ENCODE measurements at places on chromosomes 11 and 22. TPM values are rescaled to one million over a fixed set of nuclear protein-coding genes. Genes with fewer than 3 reads are reported as not detected.

The FADS2 gene
- 254 TPM for total RNA-seq

The KRTAP5-10 gene
- not detected for total RNA-seq

The C11orf16 gene
- total RNA-seq = not detected

The ROM1 gene
- total RNA-seq = 8.1 TPM

The C11orf86 gene
- not detected for total RNA-seq

The MUC15 gene
- 6.0 TPM for total RNA-seq

The OR8G5 gene
- total RNA-seq = not detected

The LIF gene
- 7.5 TPM for total RNA-seq

The ADAMTS8 gene
- not detected for total RNA-seq

The WNT7B gene
- 14.2 TPM for total RNA-seq

The CABP7 gene
- total RNA-seq = 0.52 TPM

The CABP4 gene
- 6.9 TPM for total RNA-seq

The MFNG gene
- total RNA-seq = 0.07 TPM

The GDPD5 gene
- total RNA-seq = 8.0 TPM

The SULT4A1 gene
- not detected for total RNA-seq

DNA sequence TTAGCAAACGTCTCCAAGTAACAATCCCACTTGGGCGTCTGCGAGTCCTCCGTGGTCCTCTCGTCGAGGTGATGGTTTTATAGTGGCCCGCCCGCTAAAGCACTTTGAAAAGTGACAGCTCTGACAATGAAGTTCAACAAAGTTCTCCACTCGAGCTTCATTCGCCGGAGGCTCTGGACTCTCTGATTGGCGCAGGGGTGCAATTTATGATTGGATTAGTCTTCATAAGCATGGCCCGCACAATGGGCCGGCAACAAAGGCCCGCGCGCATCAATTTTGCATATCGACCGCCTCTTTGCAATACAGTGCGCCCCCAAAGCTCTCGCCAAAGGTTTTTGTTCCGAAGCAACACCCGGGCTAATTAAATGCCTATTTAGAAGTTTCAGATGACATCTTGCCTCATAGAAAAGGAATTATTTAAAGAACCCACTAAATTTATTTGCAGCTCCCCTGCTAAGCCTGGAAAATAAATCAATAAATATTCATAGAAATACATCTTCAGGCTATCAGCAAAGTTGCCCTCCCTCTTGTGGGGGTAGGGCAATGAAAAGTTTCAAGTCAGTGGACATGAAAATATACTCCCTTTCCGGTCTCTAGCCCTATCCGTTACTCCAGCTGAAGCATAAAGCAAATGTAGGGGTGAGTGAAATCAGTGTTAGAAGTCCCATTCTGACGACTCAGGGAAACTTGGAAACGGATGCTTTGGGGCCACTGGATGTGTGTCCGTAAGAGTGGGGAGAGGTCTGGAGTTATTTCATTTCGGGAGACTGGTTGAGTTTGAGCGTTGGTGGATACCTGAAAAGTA lies at the start of gene DBX1:
Gene DBX1, minus strand, starts transcription at position 51 of the 805 bp plus-strand sequence. CDS start 151 bp downstream, outside the sequence.
- no peak for DNase-seq

GRCh38 chr11:74072721-74073120 lies 63.8 kb upstream of the UCP3 start:
- no peak for DNase-seq

DNA sequence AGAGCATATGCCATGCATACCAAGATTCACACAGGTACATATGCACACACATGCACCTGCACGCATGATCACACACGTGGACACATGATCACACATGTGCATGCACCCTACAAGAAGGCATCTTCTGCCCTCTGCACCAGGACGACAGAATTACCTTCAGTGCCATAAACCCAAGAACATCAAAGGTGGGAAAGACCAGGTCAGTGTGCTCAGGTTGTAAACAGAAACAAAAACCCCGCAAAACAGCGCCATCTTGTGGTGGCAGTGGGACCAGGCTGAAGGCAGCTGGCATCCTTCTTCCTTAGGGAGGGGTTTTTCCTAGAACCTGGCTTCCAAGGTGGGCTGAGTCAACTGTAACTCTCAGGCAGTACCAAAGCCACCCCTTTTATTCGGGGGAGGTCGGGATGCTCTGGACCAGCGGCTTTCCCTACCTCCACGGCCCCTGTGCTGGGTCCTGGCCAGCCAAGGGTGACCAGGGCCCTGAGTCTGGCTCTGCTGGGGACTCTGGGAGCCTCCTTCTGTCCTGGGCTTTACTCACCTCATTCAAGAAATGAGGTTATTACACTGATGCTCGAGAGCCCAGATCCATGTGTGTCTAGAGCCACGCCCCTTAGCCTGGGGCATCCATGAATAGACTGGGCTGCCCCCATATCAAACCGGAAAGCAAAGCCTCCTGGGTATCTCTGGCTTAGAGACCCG lies 69.4 kb upstream of the FGF3 start:
- DNase-seq = peak; percentile 60

DNA sequence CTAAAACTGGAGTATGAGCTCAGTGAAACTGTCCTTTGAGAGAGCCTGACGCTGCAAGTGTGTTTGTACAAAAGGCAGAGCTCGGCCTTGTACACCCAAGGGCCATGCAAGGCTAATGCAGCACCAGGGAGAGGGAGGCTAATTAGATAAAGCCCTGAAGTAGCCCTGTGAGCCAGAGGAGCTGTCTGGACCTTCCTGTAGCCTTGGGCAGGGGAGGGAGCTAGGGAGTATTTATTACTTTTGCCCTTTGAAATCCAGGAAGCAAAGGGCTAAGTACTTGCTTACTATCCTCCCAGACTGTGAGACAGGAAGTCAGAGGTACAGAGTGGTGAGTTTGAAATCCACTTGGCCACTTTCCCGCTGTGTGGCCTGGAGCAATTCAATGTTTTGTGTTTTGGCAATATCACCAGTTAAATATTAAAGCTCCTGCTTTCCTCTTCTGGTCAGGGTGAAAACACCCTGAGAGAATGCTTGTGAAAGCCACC lies 10.2 kb upstream of the LDHA start:
- peak; percentile 98 for DNase-seq

DNA sequence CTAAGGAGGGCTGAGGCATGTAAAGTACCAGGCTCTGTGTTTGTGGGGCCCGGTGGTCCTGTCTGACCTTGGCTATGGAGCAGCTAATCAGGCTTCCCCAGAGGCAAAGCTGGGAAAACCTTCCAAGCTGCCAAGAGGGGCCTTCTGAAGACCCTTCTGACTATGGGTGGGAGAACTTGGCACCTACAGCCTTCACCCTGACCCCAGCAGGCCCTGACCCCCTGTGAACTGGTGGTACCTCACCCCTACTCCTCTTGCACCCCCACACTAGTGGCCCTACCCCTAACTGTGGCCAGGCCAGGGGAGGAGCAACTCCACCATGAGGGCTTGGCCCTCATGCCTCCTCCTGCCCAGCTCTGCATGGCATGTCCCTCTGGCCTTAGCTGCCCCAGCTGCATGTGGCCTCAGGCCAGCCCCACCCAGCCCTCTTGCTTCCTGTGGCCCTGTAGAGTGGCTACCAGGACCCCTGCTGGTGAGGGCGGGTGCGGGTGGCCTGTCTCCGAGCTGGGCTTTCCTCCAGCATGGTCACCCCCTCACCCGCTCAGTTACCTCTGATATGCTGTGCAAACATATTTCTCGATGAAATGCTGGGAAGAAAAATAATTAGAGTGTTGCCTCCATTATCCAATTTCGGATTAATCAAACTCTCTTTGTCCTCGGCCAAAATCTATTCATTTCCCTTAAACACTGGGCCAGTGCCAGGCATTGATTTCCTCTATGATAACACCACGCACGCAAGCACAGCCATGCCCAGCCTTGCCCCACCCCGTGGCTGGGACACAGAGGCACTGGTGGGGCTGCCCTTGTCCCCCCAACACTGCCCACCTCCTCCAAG lies 7.5 kb downstream of the GNAZ start:
- no peak for DNase-seq

DNA sequence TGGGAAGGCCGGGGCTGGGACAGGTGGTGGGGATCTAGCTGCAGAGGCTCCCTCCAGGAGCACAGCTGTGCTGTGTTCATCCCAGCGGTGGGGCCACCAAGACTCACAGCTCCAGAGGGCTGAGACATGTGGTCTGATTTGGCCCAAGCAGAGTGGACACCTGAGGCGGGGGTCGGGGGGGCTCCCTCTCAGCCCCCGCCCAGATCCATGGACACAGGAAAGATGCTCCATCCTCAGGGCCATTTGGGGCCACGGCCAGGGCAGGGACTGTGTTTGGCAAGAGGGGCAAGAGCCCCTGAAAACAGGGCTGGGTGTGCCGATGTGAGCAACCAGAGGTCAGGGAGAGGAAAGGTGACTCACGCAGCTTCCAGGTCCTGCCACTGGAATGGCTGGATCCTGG lies 219.4 kb downstream of the BRD1 start:
- no peak for DNase-seq

- DNase-seq = no peak
Measured at GRCh38 chr11:112584672-112585071, 324.0 kb upstream of the PLET1 start.

DNA sequence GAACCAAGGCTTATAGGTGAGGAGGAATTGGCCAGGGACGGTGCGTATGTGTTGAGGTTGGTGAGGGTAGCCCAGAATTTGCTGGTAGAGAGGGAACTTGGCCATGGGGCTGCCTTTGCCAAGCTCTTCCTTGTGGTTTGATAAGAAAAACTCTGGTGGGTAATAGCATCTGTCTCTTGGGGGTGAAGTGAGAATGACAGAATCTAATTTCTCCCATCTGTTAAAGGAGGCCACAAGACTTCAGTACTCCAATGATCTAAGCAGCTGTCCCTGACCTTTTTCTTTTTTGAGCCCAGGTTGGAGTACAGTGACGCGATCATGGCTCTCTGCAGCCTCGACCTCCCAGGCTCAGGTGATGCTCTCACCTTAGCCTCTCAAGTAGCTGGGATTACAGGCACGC lies 36.0 kb upstream of the PICK1 start:
- no peak for DNase-seq

DNA sequence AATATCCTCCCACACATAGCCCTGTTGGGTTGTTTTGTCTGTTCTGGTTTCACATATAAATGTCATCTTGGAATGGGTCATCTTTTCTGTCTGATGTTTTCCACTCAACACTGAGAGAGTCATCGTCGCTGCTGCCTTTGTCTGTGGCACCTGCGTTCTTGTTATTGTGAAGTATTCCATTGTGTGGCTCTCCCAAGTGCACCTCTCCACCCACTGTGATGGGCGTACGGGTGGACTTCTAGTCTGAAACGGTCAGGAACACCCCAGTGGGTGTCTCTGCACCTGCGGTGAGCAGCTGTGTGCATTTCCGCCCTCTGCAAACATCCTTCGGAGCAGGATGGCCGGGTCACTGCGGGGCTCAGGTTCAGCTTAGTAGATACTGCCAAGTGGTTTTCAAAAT lies 34.5 kb upstream of the RTL6 start:
- DNase-seq = no peak

DNA sequence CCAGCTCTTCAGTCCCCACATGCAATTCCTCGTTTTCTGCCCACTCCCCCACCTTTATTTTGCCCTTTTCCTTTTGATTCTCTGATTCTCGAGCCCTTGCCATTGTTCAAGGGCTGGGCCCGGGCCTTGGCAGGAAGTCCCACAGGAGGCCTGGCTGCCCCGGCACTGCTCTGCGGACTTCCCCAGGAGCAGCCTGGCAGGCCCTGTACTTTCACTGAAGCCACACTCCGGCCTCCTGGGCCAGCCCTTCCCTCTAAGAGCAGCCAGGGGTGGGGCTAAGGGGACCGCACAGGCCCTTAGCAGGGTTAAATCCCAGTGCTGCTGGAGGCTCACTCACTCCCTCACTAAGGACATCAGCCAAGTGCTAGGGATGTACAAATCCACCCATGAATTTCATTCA lies 4.1 kb downstream of the LRRC32 start:
- no peak for DNase-seq

GRCh38 chr11:110493346-110493745 lies 63.6 kb downstream of the FDX1 start:
- no peak for DNase-seq

GRCh38 chr22:17269607-17270261 lies 50.5 kb upstream of the ADA2 start:
- no peak for DNase-seq

DNA sequence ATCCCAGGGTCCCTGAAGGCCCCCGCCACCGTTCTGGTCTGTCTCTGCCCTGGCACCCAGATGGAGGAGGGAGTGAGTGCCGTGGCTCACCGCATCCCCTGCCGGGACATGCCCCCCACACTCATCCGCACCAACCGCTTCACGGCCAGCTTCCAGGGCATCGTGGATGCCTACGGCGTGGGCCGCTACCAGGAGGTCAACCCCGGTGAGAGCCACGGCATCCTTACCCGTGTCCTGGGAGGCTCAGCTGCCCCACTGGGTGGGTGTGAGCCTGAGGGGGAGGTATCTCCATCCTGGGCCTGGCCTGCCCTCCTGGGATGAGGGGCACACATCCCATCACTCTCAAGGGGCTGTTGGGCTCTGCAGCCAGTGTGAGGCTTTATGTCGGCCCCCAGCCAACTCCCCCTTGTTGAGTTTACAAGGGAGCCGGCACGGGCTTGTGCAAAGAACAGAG lies 6.1 kb downstream of the TCIRG1 start:
- no peak for DNase-seq

GRCh38 chr11:123235117-123235655 lies 40.1 kb upstream of the CLMP start:
- DNase-seq = no peak

- DNase-seq = peak; percentile 77
Measured at GRCh38 chr22:36144886-36145541, 15.5 kb downstream of the APOL3 start.

DNA sequence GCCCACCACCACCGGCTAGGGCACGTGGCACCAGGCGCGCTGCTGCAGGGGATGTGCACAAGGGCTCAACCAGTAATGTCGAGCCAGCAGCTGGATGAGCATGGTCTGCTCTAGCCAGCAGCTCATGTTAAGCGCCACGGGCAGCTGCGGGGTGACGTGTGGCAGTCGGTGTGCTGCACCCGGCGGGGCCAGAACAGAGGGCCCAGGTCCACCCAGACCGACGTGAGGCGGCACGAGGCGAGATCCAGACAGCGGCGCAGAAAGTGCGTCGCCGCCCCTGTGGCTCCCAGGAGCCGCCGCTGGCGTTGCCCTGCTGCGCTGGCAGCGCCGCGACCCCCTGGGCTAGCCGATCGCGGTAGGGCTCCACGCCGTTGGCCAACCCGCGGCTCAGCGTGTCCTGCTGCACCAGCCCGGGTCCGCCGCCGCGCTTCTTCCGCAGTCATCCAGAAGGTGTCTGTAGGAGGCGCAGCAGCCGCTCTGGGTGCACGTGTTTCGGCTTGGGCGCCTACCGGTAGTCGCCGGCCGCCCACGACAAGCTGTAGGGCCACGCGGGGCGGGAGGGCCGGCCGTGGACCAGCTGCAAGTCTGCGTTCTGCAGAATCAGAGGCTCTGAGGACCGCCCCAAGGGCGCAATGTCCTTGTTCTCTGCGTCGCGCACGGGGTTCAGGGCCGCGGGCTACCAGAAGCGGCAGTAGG lies 4.6 kb upstream of the GALR3 start:
- DNase-seq = peak; percentile 33

- DNase-seq = peak; percentile 85
Measured at GRCh38 chr11:58616594-58616993, 5.9 kb upstream of the CNTF start.

DNA sequence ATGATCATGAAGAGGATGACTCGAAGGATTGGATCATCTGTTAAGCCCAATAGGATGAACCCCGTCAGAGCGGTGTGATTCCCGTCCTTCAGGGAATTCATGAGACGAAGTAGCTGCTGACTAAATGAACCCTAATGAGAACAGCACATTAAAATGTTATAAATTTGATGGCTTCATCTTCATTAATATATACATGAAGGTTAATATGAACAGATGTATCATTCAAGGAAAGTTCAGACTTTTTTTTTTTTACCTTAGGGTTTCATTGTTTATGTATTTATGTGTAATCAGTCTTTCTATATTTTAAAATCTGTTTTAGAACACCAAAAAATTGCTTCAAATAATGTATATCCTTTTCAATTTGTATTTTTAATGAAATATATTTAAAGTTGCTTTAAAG lies at the start of gene OR5P2:
Gene OR5P2, minus strand, starts transcription at position 101 of the 400 bp plus-strand sequence. Its CDS starts 0 bp downstream, at position 101.
- no peak for DNase-seq

- no peak for DNase-seq
Measured at GRCh38 chr22:19986011-19986409, 30.6 kb downstream of the ARVCF start.

All from M059J (cell line).